SW 1271 (cell line): ENCODE measurements at places on chromosomes 3 and 15.

GRCh38 chr3:169980055-169980454 is 13.4 kb downstream of the SEC62 start:
- DNase-seq, result no peak

DNA sequence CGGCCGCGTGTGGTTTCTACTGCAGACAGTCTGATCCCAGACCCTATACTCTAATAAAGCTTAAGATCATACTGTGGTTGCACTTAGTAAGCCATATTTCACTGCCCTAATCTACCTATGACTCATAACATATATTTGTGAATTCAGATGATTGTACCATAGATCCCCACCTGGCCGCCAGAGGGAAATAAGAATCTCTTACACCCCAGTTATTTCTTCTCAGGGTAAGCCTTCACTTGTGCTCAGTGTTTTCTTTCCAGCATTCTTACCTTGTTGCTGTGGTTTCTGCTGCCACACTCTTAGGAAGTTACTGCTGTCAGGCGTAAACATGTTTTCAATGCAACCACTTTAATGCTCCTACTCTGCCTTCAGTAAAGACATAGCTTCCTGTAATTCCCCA is 105.9 kb downstream of the B3GALNT1 start:
- no peak for DNase-seq

DNA sequence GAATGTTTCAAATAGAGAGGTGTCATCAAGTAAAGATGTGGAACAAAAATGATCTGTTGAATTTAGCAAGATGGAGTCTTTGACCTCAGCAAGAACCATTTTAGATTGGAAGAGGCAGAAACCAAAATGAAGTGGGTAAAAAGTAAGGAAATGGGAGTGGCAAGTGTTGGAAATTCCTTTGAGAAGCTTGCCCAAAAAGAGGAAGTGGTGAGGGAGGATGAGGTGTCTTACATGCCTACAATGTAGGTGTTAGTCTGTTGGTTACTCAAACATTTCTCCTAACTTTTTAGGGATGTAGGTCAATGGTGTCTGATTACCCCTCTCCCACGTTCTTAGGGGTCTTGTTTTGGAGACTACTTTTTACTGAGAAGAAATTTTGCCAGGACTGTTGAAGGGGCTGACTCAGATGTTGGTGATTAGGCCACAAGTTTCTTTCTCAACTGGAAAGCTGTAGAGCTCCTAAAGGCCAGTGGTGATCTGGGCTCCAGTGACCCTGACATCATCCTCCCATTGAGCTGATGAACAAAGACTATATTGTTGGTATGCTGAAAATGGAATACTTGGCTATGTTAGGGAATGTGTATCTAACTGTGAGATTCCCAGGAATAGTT is 5.1 kb downstream of the PPP2R3A start:
- no peak for DNase-seq

GRCh38 chr3:43363621-43364266 is 77.4 kb downstream of the SNRK start:
- DNase-seq, result no peak

GRCh38 chr3:81242871-81243270 is 518.6 kb downstream of the GBE1 start:
- DNase-seq, result no peak

DNA sequence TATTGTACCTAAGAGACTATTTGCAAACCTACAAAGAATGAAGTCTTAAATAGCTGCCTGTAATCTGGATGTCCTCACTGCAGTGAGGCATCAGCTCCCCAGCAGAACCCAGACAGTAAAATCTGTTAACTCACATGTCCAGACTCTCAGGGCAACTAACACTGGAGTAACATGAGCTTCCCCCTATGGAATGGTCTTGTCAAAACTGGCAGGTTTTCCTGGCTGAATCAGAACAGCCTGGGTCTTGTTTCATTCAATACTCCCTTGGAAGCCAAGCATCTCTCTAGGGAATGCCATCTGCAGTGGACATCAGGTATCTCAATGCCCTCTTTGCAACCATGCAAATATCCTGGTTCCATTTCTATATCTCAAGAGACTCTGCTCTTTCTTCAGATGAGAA is 24.4 kb downstream of the PTPN9 start:
- DNase-seq, result no peak
